ENCODE measurements at places on chromosomes 11 and 22.

DNA sequence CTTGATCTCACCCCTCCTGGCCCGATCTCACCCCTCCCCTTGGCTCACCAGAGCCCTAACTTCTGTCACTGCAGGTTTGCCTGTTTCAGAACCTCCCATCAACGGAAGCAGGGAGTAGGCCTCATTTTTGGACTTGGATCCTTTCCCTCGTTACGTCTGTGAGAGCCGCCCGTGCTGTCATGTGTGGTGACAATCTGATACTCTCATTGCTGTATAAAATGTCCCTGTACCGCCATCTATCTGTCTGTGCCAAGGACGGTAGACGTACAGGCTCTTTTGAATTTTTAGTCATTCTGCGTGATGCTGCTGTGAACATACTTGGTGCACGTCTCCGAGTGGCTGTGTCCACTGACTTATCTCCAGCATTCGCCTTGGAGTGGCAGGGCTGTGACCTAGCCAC lies 1163.1 kb downstream of the BRD1 start:
- DNase-seq: no peak

- DNase-seq: no peak
Observed at GRCh38 chr11:43871051-43871450, 9.6 kb upstream of the ALKBH3 start.

GRCh38 chr11:68025047-68025446 lies 5.4 kb upstream of the NDUFS8 start:
- no peak for DNase-seq

- DNase-seq: no peak
Observed at GRCh38 chr11:37605229-37605628, 1007.2 kb upstream of the RAG2 start.

DNA sequence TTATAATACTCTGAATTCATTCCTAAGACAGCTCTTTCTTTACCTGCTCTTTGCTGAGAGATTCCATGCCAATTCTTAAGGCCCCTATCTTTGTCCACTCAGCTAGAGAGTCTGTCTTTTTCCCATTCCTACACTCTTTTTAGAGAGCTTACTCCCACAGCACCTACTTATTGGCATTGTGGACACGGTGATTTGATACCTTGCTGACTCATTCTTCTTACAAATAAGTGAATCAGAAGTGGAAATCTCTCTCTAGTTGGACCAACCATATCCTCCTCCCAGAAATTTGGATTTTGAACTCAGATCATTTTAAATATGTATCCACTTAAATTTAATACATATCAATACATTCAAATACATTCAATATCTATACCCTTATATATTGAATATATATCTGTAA lies 32.5 kb upstream of the OR6M1 start:
- no peak for DNase-seq

GRCh38 chr11:1193326-1194230 lies 29.3 kb upstream of the MUC5B start:
- DNase-seq: no peak

- no peak for DNase-seq
Observed at GRCh38 chr22:27127911-27128310, 470.5 kb downstream of the MIAT start.

GRCh38 chr11:3167143-3168119 lies 2.3 kb upstream of the OSBPL5 start:
- no peak for DNase-seq
